ENCODE measurements at places on chromosomes 13 and 19. TPM values are rescaled to one million over a fixed set of nuclear protein-coding genes. Genes with fewer than 3 reads are reported as not detected.

- no peak for DNase-seq
These were observed 8.2 kb upstream of the ZNF527 start for GRCh38 chr19:37362733-37363132.

GRCh38 chr19:40150170-40150569 lies 41.1 kb upstream of the MAP3K10 start:
- no peak for DNase-seq

- DNase-seq = peak; percentile 17
These were observed 28.4 kb downstream of the SOX1 start for GRCh38 chr13:112095354-112095753.

GRCh38 chr19:1503089-1503924 lies 9.5 kb downstream of the ADAMTSL5 start:
- DNase-seq = no peak

- no peak for DNase-seq
These were observed 1004.3 kb downstream of the SLITRK5 start for GRCh38 chr13:88675347-88675996.

- DNase-seq = peak; percentile 65
These were observed 265.2 kb upstream of the SGCG start for GRCh38 chr13:22915442-22916082.

DNA sequence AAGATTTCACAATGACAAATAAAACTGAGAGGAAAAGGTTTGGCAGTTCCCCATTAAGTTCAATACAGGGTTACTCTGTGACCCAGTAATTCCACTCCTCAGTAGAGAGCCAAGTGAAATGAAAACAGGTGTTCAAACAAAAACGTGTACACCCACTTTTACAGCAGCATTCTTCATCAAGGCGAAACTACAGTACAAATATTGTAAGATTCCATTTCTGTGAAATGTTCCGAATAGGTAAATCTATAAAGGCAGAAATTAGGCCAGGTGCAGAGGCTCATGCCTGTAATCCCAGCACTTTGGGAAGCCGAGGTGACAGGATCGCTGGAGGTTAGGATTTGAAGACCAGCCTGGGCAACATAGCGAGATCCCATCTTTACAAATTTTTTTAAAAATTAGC lies 8.9 kb upstream of the GDF15 start:
- no peak for DNase-seq

DNA sequence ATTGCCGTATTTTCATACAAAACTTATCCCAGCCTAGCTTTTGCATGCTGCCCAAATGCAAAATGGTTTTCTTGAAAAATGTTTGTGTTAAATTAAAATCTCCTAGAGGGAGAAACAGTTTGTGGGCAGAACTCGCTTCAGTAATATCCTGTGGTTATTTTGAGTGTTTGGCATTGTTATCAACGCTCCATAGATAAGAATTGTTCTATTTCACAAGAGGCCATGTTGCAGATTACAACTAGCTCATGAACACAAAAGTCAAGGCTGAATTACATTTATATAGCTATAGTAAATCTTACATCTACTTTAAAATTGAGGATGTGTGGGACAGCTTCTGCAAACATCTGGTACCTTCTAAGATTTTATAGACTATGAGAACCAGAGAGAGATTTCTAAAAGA lies 447.9 kb downstream of the DCT start:
- no peak for DNase-seq

- DNase-seq = no peak
These were observed 800.5 kb upstream of the KLHL1 start for GRCh38 chr13:70908795-70909194.

- DNase-seq = no peak
These were observed 55.1 kb downstream of the GPR180 start for GRCh38 chr13:94656766-94657165.

DNA sequence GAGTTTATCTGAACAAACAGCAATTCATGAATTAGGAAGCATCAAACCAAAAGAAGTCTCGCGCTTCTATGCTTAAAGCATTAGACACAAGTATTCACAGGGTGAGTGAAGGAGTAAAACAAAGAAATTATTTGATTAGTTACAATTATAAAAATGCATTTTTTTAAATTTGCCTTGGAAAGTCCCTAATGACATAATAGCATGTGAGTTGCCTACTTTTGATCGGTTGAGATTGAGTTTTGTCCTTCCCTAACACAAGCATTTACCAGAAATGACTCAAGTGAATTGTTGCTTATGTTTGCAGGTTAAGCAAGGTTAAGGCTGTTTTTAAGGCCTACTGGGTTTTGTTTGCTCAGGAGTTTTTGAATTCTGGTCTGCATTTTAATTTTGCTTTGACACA lies 389 bp upstream of the ZNF649 start:
- DNase-seq = no peak

- DNase-seq = no peak
These were observed 178.5 kb downstream of the PRR20E start for GRCh38 chr13:57345526-57345925.

- DNase-seq = no peak
These were observed 1237.8 kb downstream of the SLITRK5 start for GRCh38 chr13:88908961-88909441.

- DNase-seq = no peak
These were observed 120.7 kb downstream of the TRPC4 start for GRCh38 chr13:37748913-37749312.

The PCP2 gene
- 1.7 TPM for total RNA-seq

The HS6ST3 gene
- total RNA-seq = 4.4 TPM

The ZNF320 gene
- 51.1 TPM for total RNA-seq

The CALR3 gene
- not detected for total RNA-seq

The VAV1 gene
- 12.1 TPM for total RNA-seq

The COMP gene
- 1.8 TPM for total RNA-seq

The CD70 gene
- total RNA-seq = not detected

The CYP4F22 gene
- 19.8 TPM for total RNA-seq

The KCNN1 gene
- total RNA-seq = 0.34 TPM

Data from ureter (tissue), 1 donor.